ENCODE measurements at places on chromosomes 11 and 22.

DNA sequence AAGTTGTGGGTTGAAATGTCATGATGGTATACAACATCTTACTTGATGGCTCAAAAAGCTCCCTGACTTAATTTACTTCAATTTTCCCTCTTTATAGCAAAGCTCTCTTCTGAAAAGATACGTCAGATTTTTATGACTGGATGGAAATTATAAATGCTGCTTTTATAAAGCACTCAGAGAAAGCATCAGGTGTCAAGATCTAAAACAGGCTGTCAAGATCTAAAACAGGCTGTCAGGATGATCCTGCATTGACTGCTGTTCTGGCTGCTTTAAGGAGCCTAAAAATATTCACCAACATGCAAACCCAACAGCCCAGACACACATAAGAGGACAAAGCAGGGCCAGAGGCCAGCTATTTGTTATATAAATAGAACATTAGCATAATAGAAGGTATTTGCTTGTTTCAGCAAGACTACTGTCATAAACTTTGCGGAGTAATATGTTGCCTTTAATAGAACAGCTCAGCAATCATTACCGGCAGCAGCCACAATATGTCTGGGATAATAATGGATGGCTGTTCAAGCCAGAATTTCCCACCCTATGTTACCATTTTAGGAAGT lies 77.3 kb upstream of the ANO5 start:
- DNase-seq = no peak

- DNase-seq = no peak
Measured at GRCh38 chr11:60926500-60926899, 2.2 kb downstream of the TMEM132A start.

DNA sequence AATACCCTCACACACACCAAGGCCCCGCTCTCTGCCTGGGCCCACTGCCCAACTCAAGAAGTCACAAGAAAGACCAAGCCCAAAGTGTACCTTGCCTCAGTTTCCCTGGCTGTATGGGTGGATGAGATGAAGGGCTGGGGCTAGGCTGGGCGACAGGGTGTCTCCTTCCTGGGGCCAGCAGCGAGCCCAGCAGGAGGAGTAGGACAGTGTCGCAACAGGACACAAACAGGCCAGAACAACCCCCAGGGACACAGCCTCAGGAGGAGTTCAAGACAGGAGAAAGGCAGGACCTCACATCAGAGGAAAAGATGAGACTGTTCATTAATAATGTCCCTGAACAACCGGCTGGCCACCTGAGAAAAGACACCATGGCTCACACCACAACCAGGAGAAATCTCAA lies 13.3 kb downstream of the CSNK1E start:
- no peak for DNase-seq

- DNase-seq = no peak
Measured at GRCh38 chr22:39502109-39502788, at the start of gene MIEF1. Gene MIEF1, plus strand, starts transcription at chr22:39502290. Its CDS starts 9,005 bp downstream, at chr22:39511295.

DNA sequence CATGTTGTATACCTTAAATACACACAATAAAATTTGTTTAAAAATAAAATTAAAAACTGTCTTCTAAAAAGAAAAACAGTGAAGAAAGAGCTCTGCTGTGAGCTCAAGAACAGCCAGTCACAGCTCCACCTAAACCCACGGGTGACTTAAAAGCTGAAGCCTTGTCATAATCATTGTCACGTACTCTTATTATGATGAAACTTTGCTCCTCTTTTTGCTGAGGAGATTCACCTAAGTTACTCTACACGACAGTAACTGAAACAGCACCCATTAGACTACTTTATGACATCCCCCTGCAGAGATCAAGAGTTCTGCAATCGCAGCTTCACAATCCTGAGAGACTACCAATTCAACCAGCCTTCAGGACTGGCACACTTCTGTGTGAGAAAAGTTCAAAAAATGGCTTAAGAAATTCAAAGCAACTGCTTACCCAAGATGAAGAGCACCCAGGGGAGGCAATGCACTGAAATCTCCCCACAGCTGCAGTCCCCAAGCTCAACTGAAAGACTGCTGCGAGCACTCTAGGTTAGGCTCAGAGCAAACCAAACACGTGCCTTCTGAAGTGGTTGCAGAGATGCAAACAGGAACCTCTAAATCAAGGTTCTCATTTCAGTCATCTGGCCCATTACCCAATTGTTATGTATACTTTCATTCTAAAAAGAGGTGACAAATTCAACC lies at the start of gene JAML:
Gene JAML, minus strand, starts transcription at position 501 of the 678 bp plus-strand sequence. CDS start 10,145 bp downstream, outside the sequence.
- DNase-seq = no peak

GRCh38 chr22:46758867-46759290 lies 3.6 kb upstream of the TBC1D22A start:
- DNase-seq = no peak

- no peak for DNase-seq
Measured at GRCh38 chr11:65780770-65781151, at the start of gene AP5B1. Gene AP5B1, minus strand, starts transcription at chr11:65780976. Its CDS starts 385 bp downstream, at chr11:65780591.

- DNase-seq = no peak
Measured at GRCh38 chr11:337711-338110, 17.1 kb upstream of the IFITM3 start.

- DNase-seq = no peak
Measured at GRCh38 chr11:4763096-4763495, 6.6 kb downstream of the OR51F1 start.

GRCh38 chr22:30167296-30167695 lies 79.3 kb downstream of the LIF start:
- DNase-seq = no peak

GRCh38 chr11:85844439-85845123 lies 10.6 kb upstream of the CCDC83 start:
- no peak for DNase-seq

DNA sequence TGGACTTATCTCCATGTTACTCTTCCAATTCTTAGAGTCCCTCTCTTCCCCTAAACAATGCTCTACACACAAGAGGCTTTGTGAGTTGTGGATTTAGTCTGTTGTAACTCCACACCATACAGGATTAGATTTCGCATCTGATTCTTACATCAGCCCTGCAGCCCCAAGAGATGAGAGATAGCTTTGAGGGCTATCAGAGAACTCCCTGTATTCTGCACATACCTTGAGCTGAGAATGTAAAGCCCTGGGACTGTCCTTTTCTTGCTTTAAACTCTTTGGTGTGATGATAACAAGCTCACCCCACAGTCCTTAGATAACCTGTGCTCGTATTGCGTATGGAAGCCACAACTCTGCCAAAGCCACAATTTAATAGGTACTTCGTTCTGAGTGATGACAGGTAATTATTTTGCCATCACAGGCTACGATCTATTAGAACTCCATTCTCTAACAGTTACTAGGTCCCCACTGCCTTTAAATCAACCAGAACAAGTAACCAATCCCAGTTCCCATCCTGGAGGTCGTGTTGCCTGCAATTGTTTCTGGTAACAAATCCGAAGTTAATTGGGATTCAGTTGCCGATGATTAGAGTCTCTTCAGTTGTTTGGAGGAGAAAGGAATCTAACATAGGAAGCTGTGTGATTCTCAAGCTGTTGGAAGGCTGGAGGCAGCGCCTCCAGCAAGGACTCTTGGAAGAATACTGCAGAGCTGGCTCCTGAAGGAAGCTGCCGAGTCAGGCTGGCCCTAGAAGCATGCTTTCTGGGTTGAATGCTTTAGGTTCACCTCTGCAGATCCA lies 1.3 kb upstream of the PARVG start:
- no peak for DNase-seq

GRCh38 chr22:44091021-44091721 lies 67.1 kb downstream of the PARVB start:
- DNase-seq = no peak

DNA sequence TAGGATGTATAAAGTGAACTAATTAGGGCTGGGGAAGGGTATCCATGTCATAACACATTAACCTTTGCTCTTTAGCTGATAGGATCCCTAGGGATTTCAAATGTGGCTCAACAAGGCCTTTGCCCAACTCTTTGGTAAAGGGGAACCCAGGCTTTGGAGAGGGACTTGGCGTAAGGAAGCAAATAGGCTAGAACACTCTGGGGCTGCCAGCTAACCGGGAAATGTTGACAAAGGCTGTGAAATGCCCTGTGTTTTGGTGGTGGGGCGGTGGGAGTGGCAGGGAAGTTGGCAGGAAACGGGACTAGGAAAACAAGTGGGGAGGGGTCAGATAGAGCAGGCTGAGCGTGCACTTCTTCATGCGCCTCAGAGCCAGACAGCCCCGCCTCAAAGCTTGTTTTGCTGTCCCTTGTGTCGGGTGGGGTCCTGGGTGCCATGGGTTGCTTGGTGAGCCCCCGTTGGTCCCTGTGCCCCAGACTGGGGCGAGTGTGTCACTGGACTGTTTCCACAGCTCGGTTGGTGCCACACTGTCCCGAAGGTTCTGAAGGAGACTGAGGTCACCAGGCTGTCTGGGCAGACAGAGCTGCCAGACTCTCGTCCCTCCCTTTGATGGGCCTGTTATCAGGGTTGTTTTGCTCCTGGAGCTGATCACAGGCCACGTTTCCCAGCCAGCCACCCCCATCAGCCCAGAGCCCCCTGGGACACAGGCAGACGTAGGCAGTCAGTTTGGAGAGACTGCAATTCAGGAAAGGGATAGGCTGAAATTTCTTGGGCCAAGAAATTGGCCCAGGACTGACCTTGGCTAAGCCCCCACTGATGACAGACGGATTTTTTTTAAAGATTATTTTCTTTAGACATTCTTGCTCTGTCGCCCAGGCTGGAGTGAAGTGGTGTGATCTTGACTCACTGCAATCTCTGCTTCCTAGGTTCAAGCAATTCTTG lies 19.6 kb downstream of the KCTD21 start:
- DNase-seq = no peak

- DNase-seq = peak; percentile 57
Measured at GRCh38 chr22:28882878-28883656, at the start of gene ZNRF3. Gene ZNRF3, plus strand, starts transcription at chr22:28883572. Its CDS starts 195 bp downstream, at chr22:28883767.

GRCh38 chr11:33128739-33129138 lies 32.5 kb downstream of the CSTF3 start:
- DNase-seq = no peak

- DNase-seq = no peak
Measured at GRCh38 chr11:117097389-117098268, 599 bp downstream of the SIK3 start.

- no peak for DNase-seq
Measured at GRCh38 chr11:2799881-2800654, 85.5 kb downstream of the CDKN1C start.

DNA sequence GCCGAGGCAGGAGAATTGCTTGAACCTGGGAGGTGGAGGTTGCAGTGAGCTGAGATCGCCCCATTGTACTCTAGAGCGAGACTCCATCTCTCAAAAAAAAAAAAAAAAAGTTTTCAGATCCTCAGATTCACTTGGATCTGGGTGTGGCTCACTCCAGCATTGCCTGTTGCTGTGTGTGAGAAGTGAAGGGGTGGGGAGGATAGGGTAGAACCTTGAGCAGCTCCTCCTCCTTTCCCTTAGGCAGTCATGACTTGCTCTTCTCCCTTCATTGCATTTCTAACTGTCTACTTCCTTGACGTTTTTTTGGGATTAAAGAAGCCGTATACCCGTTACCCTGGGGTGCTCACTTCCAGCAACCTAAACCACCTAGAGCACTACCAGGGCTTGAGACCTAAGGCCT lies 63.1 kb upstream of the YWHAH start:
- DNase-seq = no peak

- DNase-seq = no peak
Measured at GRCh38 chr11:68302670-68303069, 9.7 kb upstream of the LRP5 start.

DNA sequence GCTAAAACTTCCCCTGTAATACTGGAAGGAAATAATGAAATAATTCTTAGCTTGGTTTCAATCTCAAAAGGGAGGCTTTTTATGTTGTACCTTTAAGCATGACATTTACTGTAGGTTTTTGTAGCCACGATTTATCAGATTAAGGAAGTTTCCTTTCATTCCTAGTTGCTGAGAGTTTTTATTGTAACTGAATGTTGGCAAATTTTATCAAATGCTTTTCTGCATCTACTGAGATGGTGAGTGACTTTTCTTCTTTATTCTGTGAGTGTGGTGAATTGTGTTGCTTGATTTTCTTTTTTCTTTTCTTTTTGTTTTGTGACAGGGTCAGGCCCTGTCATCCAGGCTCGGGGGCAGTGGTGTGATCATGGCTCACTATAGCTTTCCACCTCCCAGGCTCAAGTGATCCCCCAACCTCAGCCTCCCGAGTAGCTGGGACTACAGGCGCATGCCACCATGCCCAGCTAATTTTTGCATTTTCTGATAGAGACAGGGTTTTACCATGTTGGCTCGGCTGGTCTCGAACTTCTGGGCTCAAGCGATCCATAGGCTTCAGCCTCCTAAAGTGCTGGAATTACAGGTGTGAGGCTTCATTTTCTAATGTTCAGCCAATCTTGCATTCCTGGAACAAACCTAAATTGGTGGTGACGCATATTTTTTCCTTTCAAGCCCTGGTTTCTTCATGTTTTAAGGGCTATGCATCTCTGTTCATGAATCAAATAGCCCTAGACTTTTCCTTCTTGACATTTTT lies 26.2 kb downstream of the SUSD2 start:
- DNase-seq = no peak

DNA sequence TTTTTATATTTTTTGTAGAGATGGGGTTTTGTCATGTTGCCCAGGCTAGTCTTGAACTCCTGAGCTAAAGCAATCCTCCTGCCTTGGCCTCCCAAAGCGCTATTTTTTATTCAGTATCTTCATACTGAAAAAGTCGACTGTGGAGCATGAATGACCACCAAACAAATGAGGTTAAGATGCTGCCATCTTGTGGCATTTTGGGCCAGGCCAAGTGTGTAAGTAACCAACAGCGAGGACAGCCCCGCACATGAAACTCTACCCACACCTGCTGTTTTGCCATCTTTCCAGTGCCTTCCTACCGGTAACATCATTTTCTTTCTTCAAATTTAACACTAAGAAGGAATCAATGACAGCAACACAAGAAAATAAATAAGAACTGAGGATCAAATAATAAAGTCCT lies 32.2 kb upstream of the AQP11 start:
- DNase-seq = no peak

- DNase-seq = no peak
Measured at GRCh38 chr11:68783216-68783821, 32.0 kb upstream of the TESMIN start.

GRCh38 chr22:45584121-45584570 lies 81.5 kb downstream of the FBLN1 start:
- no peak for DNase-seq

DNA sequence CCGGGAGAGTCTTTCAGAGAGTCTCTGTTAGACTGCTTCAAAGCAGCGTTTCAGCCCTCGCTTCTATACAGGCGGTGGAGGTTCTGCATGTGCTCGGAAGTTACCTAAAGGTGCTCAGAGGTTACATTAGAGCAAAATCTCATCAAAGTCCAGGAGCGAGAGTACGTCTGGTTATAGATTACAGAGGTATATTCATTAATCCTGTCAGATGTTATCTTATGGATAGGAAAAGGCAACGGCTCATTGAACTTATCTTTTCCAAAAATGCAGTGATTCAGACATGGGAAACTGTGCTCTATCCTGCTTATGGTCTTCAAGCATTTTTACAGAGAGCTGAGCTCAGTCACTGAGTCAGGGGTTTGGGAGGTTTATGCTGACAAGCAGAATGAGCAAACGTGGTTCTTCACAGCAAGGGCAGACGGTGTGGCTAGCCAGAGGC lies 9.1 kb upstream of the ZBED5 start:
- peak; percentile 68 for DNase-seq

- DNase-seq = no peak
Measured at GRCh38 chr11:86547727-86548126, 124.7 kb downstream of the ME3 start.
